ENCODE measurements at places on chromosomes 7 and 10.

- DNase-seq: peak; percentile 63
Measured at GRCh38 chr7:22559829-22560489, 60.0 kb upstream of the STEAP1B start.

DNA sequence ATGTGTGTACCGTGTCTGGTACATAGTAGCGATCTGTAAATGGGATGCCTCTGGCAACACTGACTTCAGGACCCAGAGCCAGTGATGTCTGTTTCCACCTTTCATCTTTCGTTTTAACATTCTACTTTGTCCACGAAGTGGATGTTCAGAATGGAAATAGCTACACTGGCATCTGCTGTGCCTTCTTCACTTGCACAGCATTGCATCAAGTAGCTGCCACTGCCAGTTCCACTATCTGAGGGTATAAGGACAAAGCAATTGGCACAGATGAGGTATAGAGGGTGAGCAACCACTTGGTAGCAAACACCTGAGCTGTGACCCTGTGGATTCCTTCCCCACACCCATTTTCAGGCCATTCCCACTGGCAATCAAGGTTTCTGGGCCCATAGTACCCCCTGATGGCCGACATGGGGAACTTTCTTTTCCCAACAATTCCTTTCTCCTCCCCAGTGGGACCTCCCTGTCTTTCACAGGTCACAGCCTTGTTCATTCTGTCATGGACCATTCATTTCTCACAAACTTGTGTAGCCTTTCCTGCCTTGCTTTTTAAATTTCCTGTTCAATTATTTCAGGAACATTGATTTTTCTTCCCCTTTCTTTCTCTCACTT, 4.0 kb downstream of the ITGA8 start:
- no peak for DNase-seq

DNA sequence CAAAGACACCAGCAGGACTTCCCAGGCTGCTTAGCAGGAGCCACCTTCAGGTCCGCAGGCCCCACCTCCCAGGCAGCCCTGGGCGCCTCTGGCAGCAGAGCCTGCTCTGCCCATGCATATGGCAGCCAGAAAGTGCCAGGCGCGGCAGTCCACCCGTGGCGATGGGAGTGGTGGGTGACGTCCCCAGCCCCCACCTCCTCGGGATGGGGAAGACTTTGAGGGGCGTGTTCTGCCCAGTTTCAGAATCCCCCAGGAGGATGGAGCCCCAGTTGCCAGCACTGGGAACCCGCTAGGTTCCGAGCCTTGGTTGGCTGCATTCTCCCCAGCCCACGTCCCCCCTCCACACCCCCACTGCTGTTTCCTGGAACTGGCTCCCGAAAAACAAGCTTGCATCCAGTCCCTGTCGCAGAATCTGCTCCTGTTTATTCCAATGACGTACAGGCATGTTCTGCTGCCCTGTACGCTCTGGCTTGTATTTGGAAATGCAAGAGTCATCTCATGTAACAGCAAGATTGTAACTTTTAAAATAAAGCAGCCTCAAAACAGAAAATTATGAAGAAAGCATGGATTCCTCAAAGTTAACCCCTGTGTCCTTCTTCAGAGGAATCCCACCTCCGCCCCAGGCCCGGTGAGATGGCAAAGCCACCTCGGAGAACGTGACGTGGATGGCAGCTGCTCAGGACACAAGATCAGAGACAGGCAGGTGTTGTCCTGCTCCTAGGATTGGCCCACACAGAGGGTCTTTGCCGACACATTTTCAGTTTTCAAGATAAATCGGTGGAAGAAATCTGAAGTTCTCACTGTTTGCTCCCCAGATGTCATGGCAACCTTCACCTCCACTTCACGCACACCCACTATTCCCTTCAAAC, 87.8 kb upstream of the PPP2R2D start:
- DNase-seq: no peak

DNA sequence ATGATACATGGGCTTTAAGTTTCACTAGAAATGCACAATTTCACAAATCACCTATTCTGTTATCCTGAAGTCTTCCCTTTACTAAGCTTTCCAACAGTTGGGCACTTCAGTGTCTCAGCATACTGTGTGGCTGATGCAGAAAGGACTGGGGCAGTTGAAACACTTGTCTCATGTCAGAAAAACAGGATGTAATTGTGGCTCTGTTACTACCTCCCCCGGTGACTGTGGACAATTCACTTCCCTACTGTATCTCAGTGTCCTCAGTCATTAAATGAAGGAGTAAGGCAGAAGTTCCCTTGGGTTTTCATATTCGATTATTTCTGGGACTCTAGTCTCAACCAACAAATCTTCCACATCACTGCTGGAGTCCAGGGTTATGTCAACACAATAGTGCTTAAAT, 17.9 kb downstream of the ANKRD22 start:
- DNase-seq: no peak

GRCh38 chr10:25902002-25902401, 32.0 kb upstream of the MYO3A start:
- no peak for DNase-seq

DNA sequence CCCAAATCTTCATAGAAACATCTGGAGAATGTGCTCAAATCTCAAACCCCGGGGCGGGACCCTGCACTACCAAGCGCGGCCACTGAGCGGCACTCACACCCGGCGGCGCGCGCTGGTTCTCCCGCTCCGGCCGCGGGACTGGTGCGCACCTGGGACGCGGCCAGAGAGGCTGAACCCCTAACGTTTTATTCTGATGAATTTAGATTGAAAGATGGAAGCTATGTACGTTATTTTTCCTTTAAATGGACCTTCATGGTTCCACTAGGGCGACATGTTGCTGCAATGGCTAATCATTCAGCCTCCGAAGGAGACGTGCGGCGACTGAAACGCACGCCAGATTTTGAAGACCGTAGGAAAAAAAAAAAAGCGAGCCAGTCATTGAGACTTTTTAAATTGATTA, 107.0 kb upstream of the INSIG1 start:
- DNase-seq: peak; percentile 70

GRCh38 chr7:104584620-104585019, 256.2 kb downstream of the LHFPL3 start:
- no peak for DNase-seq

Measured in HuH-7.5 (cell line).